ENCODE measurements at places on chromosomes 12 and 14.
A peak's percentile ranks its signal among the peaks of the same experiment; 100 is the strongest.

- DNase-seq: no peak
Measured at GRCh38 chr12:131364903-131365820, 345.7 kb upstream of the SFSWAP start.

DNA sequence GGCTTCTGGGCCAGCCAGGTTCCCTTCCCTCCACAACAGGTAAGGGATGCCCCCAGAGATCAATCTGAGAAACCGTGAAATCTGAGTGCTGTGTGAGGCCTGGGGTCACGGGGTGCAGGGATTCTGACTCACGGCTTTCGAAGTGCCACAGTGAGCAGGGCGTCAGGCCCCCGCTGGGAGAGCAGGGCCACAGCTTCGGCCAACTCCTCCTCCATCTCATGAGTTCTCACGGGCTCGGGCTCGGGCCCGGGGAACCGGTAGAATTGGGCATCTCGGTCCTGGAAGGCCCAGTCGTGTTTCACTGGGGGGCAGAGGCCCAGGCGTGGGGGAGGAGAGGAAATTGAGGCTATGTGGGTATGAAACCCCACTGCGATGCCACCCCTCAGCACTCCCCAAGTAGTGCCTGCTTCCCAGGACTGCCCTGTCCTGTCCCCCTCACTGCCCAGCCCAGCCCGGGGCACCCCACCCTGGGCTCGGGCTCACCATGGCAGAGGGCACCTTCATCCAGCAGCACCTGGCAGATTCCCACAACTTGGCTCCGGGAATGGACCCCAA lies 7.7 kb downstream of the RAPGEF3 start:
- no peak for DNase-seq

DNA sequence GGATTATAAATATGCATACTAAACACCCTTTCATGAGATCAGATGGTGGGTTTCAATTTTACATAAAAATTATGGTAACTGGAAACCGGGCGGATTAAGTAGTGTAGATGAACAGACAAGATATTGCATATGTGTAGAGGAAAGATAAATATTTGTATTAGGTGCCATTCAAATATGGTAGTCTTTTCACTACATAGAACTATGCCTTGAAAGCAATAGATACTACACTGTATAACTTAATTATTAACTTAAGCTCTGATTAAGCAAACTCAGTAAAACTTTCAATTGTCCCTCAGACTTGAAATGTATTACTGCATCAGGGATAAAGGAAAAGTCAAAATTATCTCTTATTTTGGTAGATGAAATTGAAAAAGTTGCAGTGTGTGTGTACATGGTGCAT lies 1.9 kb downstream of the PTPN21 start:
- no peak for DNase-seq

DNA sequence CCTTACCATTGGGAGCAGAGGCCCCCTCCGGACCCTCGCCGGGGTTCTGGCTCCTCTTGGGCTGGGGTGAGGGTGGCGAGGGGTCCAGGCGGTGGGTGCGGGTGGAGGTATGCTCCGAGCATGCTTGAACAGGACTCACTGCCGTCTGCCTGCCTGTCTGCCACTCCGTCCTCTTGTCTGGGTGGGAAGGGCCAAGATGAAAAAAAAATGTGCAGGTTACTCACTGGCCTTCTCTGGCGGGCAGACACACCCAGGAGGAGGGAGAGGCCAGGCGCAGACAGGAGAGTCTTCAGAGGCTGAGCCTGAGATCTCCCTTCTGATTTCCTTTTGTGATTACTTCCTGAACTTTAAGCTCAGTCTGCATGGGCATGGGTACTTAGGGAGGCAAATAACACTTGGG lies 76.1 kb downstream of the STON2 start:
- DNase-seq: no peak

DNA sequence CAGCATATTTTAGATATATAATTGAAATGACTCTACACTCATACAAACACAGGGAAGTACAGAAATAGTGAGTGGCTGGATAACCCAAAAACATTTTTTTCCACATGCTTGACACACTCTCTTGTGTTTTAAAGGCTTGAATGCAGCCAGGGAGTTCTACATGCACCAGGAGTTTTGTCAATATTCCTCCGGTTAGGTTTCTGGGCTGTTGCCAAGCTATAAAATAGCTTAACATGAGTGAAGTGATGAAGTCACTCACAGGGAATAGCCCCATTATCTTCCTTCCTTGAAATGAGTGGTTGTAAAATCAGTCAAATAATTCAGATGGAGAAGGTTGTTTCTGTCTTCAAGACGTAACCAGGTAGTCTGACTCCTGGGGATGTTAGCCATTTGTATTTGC lies 582.7 kb downstream of the SLC6A15 start:
- DNase-seq: no peak

DNA sequence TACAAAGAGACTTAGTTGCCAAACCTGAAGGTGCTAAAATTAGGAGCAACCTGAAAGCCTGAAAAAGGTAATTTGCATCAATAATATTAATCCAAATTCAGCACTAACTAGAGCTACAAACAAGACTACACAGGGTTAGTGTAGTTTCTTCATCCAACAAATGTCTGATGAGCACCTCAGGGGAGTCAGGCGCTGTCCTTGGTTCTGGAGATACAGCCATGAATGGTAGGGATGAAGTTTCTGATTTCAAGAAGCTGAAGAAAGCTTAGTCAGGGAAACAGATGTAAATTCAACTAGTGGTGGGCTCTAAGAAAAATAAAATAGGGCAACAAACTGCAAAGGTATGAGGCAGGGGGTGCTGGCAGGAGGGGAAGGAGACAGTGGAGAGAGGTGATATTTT lies 266.3 kb downstream of the GLT1D1 start:
- no peak for DNase-seq

GRCh38 chr14:75428230-75429104 lies 645 bp downstream of the JDP2 start:
- no peak for DNase-seq

DNA sequence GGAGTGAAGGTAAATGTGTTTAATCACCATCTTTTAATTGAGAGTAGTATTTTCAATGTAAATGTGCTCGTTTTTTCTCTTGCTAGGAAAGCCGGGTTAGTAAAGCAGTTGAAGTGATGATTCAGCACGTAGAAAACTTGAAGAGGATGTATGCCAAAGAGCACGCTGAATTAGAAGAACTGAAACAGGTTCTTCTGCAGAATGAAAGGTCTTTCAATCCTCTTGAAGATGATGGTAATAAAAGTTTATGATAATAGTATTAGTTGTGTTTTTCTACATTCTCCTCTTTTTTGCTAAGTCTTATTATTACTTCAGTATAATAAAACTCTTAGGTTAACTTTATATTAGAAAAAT lies 93.9 kb downstream of the DNAI7 start:
- no peak for DNase-seq

GRCh38 chr12:6452245-6452943 lies 552 bp downstream of the TAPBPL start:
- DNase-seq: no peak

GRCh38 chr14:72528863-72529175 lies 365.1 kb downstream of the DPF3 start:
- DNase-seq: no peak

DNA sequence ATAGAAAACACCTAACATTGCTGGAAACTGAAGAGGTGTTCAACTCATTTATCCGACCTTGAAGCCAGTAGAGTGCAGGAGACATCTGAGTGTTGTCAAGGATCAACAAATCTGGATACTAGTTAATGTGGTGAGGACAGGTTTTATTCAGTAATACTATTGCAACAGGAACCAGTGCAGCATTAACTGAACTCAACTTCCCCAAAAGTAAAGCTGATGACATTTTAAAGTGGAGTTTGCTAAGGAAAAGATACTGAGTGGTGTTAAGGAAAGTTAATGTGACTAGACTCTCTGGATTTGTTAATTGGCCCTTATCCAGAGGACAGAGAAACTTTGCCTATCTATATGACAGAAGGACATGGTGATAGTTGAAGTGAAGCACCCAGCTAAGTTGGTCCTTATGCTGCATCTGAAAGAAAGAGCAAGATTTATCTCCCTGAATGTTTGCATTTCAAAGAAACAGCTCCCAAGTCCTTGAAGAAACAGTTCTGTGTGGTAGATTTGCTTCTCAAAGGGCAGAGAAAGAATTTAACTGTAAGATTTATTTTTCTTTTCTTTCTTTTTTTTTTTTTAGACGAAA lies 1.2 kb upstream of the CLEC7A start:
- DNase-seq: no peak

DNA sequence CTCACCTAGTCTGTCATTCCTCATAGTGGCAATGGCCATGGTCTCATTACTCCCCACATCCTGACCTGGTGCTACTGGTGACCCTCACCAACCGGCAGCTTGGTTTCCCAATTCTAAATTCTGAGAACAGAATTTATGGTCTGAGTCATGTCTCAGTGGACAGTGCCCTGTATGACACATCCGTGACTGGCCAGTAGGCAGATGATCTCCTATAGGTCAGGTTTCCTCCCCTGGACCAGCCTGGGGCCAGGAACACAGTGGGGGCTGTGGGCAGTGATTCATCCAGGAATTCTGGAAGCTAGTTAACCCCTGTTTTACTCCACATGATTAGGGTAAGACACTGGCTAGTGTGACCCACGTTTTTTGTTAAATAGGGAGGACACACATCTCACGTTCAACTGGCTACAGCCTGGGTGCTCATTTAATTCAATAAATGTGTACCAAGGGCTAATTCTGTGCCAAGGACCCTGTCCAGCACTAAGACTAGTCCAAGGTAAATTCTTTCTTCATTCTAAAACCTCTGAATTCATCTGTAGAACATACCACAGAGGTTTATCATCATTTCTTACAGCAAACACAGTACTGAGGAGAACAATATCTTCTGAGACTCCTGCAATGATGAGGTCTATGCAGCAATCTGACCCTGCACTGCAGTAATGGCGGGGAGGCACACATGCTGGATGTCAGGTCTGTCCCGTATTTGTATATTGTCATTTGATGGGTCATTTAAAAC lies 249.6 kb upstream of the TBX3 start:
- DNase-seq: peak; percentile 91

- DNase-seq: no peak
Measured at GRCh38 chr12:68779280-68779679, 28.7 kb upstream of the MDM2 start.

GRCh38 chr14:44745371-44745770 lies 216.4 kb downstream of the KLHL28 start:
- DNase-seq: no peak

DNA sequence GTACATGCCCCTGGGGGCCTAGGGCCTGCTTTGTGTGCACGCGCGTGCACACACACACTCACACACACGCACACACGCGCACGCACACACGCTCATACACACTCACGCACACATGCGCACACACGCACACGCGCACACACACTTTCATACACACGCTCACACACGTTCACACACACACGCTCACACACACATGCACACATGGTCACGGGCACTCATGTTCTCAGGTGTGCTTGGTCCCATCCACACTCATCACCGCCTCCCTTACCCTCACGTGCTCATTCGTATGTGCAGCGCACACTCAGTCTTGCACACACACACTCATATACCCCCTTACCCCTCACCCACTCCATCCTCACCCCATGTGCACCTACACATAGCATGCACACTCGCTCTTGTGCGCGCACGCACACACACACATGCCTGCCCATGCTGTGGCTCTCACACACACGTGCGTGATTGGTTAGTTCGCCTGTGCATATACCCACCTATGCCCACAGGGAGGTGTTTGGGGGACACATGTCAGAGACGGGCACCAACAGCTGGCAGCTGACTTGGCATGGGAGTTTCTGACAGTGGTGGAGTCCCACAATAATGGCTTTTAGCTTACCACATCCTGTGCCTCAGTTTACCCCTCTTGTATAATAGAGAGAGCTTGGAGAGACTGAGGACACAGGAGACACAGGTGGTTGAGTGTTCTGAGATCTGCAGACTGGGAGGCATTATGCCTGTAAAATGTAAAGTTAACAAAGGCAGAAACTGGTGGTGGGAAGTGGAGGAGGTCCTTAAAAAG lies 28.7 kb downstream of the TSPAN9 start:
- no peak for DNase-seq

- no peak for DNase-seq
Measured at GRCh38 chr12:6635856-6636531, at the start of gene LPAR5. Gene LPAR5 (minus strand): TSS chr12:6635959. CDS start chr12:6621248, 14,711 bp downstream.

- no peak for DNase-seq
Measured at GRCh38 chr12:16473610-16474326, 126.3 kb downstream of the MGST1 start.

DNA sequence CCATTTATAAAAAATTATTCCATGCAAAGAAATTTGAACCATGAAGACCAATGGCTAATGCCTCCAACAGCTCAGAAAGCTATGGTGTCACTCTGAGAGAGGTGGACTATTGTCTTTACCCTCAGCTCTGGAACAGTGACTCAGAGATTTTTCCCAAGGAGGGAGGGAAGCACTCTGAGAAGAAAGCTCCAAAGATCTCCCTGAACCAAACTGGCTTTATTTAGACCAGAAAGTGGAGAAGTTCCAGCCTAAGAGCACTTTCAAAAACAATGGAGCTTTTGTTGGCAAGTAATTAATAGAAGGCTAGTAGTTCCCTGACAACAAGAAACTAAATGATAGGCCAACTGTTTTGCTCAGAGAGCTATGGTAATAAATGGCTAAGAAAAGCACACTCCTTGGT lies 599.9 kb upstream of the MDGA2 start:
- no peak for DNase-seq

DNA sequence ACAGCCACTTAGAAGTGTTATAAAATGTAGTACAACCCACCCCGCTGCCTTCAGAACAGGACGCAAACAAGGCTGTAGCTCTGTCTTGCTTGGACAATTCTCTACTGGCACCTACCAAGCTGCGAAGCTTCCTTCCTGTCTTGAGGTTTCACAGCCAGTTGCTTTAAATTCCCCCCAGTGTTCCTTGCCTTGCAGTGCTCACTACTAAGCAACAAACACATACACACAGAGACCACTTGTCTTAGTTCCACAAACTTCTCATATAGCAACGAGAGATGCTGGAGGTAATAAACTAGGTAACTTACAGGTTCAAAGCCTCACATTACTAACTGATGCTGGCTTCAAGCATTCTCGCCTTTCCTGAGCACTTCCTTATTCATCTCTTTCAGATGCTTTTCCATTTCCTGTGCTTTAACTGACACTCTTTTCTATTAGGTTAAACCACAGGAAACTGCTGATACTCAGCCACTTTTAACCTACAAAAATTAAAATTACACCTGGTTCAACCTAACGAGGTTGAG lies 91.5 kb upstream of the PTGDR start:
- no peak for DNase-seq

DNA sequence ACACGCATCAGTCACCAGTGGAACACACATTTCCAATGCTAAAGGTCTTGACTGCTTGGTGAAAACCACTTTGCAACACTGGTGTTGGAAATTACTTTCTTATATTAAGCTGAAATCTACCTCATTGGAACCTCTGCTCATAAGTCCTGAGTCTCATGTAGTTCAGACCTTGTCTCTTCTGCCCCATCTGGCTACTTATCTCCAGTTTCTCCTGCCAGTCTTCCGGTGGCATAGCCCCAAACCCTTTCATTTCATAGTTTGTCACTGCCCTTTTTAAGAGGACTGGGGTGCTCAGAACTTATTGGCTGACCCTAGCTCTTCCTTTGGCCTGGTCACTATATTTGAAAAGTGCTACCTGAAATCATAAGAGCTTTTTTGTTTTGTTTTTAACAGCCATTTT lies 43.7 kb downstream of the HELB start:
- DNase-seq: no peak
